ENCODE measurements at places on chromosomes 1 and 21.

- peak; percentile 24 for DNase-seq
These were observed 37.4 kb downstream of the XCL1 start for GRCh38 chr1:168613691-168614231.

GRCh38 chr1:31297277-31298247 lies 730 bp downstream of the ZCCHC17 start:
- DNase-seq, result no peak

GRCh38 chr21:41068496-41068895 lies 99.5 kb upstream of the BACE2 start:
- no peak for DNase-seq

- no peak for DNase-seq
These were observed 141.4 kb downstream of the DAB1 start for GRCh38 chr1:57282411-57282810.

DNA sequence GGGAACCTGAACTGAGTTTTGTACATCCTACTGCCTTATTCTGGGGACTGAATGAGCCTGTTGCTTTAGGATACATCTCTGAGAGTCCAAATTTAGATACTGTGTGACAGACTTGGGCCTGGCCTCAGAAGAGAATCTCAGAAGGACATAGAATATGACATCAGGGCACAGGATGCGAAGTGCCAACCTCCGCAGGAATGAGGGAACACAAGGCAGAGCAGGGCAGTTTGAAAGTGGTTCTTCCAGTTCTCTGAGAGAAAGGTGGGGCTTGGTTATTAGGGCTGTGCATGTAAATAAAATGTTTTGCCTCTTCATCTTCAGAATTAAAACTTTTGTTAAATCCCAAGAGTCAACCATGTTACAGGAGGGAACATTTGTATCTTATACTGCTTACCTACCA lies 23.1 kb downstream of the TRAF5 start:
- DNase-seq, result no peak

DNA sequence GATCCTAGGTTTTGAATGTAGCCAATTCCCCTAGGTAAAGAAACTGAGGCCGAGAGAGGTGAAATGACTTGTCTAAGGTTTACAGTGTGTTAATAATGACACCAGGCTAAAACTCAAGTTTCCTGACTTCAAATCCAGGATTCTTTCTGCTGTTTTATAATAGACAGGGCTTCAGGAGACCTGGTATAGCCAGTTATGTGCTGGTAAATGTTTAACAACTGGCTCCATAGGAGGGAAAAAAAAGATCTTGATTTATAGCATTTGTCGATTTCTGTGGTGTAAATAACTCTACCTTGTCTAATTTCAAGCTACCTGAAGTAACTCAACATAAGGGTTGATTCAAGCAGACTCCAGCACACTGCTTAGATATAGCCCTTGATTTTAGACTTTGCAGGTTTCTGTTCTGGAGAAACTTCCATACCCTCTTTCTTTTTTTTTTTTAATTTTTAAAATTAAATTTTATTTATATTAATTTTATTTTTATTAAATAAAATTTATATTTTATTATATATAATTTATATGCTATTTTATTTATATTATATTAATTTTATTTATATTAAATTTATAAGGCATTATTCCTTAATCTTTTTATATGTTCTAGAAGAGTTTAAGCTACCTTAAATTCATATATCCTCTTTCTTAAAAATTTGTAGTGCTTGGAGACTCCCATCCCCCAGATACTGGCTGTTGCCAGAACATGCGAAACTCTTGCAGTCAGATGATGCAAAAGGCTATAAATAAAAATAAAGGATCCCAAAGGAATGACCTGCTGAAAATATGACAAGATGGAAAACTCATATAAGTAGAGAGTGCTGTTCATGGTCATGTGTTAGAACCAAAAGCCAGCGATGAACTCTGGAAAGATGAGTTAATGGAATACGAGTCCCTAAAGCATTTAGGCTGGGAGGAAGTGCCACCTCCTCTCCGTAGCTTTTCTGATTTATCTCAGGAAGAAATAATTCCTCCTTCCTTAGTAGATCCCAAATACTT lies 35.4 kb upstream of the SRSF10 start:
- no peak for DNase-seq

GRCh38 chr1:20074725-20075171 lies 4.8 kb downstream of the PLA2G5 start:
- DNase-seq, result no peak

DNA sequence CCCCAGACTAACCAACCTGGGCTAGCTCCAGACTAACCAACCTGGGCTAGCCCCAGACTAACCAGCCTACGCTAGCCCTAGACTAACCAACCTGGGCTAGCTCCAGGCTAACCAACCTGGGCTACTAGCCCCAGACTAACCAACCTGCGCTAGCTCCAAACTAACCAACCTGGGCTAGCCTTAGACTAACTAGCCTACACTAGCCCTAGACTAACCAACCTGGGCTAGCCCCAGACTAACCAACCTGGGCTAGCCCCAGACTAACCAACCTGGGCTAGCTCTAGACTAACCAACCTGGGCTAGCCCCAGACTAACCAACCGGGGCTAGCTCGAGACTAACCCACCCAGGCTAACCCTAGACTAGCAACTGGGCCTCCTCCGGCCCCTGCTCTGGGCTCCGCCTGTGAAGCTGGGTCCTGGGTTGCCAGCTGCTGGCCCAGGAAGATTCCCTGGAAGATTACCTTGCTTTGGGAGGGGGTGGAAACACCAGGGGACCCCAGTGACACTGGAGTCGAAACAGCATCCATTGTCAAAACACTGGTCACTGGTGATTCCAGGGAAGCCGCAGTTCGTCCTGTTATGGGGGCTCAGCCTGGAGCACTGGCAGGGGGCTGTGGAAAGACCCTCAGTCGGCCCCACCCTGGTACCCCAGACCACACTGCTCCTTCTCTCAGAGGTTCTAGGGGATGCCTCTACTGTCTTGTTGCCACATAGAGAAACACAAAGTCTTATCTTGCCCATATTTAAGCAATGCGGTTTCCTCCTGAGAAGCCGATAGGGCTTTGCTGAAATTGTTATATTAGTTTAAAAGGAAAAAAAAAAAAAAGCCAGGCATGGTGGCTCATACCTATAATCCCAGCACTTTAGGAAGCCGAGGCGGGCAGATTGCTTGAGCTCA lies 1.1 kb downstream of the TFF2 start:
- no peak for DNase-seq

Measured in NCI-H1417 treated with DMSO at 0.1 percent for 48 hours (cell line).